ENCODE measurements at places on chromosomes 5 and 9.

- DNase-seq, result no peak
Observed at GRCh38 chr9:127561491-127562278, 50.4 kb upstream of the STXBP1 start.

- no peak for DNase-seq
Observed at GRCh38 chr5:147287110-147287509, 52.3 kb downstream of the STK32A start.

GRCh38 chr5:167503926-167504720 lies 787.3 kb upstream of the WWC1 start:
- DNase-seq, result no peak

DNA sequence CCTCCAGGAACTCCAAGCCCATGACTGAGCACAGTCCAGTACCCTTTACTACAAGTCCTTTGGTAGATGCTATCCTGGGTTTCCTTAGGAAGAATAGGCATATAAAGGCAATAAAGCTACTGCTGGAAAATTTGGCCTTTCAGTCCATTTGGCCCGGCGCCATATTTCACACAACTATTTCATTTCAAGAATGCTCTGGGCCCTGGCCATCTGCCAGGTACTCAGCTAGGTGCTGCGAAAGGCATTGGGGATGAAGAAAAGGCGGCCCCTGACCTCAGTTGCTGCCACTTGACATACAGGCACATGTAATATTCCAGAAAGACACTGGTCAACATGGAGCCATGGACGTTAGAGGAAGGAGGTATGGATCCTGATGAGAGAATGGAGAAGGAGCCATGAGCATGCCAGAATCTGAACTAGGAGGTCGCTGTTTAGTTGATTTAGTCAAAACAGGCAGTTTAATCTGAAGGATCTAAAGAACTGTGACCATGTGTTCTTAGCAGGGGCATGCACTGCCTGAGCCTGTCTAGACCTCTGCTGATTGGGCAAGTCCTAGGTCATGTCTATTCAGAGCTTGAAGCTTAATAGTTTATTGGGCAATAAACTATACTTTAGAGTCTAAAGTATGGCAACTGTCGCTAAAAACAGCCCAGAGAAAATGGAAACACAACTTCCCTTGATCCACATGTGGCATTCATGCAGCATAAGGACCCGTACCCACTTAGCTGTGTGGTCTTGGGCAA lies 149.3 kb downstream of the MELK start:
- no peak for DNase-seq

DNA sequence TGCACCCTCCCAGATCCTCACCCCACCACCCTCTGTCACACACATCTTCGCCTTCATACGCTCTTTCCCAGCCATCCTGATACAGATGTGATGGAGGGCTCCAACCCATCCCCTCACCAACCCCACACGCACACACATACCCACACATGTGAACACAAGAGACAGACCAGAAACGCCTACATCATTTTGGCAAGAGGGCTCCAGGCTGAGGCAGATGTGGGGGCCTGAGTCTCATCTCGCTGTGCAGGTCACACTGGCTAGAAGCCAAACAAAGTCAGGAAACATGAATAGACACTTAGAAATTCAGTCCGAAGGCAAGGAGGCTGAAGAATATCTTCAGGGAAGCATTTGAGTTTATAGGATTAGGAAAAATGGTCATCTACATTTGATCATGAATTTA lies 6.2 kb downstream of the PRDM12 start:
- DNase-seq, result no peak

DNA sequence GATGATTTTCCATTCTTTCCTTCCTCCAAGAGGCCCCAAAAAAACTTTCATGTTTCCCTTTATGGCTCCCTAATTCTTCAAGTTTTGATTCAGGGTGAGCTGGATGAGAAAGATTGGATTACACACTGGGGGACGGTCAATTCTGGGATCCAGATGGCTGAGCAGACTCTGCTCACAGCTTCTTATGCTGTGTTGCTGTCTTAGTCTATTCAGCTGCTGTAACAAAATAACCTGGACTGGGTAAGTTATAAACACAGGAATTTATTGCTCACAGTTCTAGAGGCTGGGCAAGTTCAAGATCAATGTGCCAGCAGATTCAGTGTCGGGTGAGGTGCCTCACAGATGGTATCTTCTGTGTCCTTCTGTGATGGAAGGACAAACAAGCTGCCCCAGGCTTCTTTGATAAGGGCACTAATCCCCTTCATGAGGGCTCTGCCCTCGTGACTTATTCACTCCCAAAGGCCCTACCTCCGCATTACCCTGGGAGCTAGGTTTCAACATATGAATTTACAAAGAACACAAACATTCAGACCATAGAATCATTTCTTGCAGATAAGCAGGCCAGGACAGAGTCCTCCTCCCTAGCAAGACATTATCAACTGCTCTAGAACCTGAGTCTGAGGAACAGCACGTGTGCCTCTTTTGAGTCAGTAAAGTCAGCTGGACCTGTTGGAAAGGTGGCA lies 23.1 kb upstream of the SMAD5 start:
- no peak for DNase-seq

DNA sequence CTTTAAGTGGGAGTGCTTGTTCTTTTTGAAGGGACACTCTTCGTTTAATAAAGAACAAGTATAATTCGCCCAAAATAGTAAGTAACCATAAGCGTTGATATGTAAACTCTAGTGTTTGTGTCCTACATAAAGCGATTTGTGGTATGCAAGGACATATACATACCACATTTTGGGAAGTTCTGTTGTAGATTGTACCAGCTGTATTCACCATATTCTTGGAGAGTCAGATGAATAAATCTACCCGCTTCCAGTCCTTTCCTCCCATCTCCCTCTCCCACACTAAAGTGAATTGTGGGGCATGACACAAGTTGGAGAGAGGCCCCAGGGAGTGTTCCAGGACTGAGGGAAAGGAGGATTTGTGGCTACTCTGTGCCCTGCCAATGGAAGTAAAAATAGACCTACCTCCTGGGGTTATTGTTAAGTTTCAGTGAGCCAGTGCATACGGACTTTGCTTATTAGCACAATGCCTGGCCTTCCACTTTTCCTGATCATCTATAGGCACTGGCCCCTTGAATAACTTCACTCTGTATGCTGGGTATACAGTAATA lies 40.6 kb downstream of the ARHGAP26 start:
- peak; percentile 46 for DNase-seq

DNA sequence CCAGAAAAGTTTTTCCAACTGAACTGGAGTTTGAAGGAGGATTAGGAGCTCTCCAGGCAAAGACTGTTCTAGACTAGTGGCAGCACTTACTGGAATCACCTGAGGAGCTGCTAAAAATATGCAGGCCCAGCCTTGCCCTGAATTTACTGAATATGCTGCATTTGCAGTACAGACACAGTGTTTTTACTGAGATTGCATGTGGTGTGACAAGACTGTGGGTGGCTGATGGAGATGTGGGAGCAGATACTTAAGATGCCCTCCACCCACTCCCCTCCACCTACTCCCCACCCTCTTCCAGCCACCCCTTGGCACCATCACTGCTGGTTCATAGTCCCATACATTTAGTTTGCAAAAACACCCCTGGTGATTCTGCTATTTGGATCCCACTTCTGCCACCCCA lies 64.1 kb upstream of the HRH2 start:
- no peak for DNase-seq

- DNase-seq, result peak; percentile 80
Observed at GRCh38 chr5:112551419-112552032, 132.4 kb upstream of the EPB41L4A start.

DNA sequence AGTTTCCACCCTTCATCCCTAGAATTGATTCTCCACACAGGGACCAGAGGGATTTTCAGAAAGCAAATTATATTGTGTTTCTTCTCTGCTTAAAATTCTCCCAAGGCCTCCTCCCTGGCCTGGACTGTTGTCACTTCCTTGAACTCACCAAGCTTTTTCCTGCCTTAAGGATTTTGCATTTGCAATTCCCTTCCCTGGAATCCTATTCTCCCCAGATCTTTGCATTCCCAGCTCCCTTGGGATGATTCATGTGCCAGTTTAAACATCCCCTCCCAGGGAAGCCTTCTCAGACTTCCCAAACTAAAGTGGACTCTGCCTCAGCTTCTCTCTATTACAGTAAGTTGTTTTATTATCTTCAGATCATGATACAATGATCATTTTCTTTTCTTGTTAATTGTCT lies 35.2 kb upstream of the PDE8B start:
- no peak for DNase-seq

GRCh38 chr5:180548563-180548962 lies 42.7 kb downstream of the SCGB3A1 start:
- no peak for DNase-seq

DNA sequence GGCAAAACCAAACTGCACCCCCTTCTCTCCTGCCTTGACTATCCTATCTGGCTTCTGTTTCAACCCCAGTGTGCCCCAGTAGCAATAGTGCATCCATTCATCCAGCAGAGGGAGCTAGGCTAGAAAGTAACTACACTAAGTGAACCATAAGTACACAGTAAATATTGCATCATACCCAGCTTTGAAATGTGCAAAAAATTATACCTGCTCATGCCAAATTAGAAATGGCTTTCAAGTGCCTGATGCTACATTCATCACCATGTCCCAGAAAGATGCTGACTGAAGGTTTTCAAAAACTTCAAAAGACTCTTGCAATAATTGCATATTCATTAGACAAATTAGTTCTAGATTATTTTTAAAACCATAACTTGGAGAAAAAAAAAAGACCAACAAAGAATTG lies 153.5 kb downstream of the PRELID2 start:
- peak; percentile 72 for DNase-seq

- no peak for DNase-seq
Observed at GRCh38 chr5:144130306-144130705, 40.2 kb downstream of the YIPF5 start.

- no peak for DNase-seq
Observed at GRCh38 chr9:7659766-7660165, 139.8 kb downstream of the DMAC1 start.

DNA sequence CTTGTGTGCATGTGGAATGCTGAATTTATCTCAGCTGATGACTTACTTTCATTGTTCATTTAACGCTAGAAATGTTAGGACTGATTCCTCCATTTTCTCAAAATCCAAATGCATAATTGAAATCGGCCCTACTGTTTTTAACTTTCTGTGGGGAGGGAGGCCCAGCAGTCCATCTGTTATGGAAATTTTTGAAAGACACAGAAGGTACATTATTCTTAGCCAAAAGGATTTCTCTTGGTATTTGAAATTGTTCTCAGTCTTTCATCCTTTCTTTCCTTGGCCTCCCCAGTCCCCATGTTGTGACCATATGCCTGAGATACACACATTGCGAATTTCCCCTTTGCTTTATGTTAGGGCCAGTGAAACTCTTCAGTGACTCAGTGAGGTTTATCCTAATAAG lies 549.9 kb downstream of the IRX1 start:
- DNase-seq, result no peak

DNA sequence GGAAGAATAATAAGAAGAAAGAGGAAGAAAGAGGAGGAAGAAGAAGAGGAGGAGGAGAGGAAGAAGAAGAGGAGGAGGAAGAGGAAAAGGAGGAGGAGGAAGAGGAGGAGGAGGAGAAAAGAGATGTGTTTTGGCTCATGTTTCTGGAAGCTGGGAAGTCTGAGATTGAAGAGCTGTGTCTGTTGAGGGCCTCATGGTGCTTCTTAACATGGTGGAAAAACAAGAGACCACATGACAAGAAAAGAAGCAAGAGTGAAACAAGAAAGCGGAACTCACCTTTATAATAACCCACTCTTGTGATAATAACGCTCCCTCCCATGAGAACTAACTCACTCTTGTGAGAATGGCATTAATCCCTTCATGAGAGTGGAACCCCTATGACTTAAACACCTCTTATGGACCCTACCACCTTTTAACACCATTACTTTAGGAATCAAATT lies 36.1 kb upstream of the RANBP6 start:
- no peak for DNase-seq

- DNase-seq, result no peak
Observed at GRCh38 chr9:134316449-134317160, 9.7 kb upstream of the RXRA start.

GRCh38 chr5:141521244-141521781 lies 32.4 kb downstream of the PCDHGC5 start:
- DNase-seq, result peak; percentile 90

- no peak for DNase-seq
Observed at GRCh38 chr5:40605295-40605958, 74.3 kb upstream of the PTGER4 start.

DNA sequence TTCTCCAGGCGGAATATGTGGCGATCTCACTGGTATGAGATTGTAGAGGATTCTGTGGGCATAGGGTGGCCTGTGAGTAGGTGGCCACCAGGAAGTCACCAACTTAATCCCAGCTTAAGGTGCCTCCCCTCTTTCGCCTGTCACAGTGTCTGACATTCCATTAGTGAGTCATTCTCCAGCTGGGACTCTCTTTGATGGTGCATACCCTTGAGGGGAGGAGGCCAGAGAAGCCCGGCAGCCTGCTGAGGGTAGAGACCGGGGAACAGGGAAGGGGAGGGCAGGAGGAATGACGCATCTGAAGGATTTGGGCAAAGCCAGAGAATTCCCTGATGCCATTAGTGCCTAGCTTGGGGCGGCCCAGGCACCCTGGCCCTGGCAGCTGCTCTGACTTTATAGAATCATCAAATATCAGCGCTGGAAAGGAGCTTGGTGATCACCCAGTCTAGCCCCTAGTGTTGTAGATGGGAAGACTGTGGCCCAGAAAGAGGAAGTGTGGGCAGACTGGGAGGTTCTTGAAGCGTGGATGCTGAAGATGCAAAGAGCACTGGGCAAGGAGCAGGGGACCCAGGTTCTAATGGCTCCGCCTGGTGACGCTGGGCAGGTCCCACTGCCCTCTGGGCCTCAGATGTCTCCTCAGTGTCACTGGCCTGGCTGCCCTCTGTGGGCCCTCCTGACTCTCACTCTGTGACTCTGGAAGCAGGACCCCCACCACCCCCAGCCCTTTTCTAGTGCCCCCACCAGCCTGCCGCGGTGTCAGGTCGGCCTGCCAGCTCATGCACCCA lies 41.4 kb downstream of the DAB2IP start:
- DNase-seq, result no peak

All from globus pallidus (tissue), 1 donor.